ENCODE measurements at places on chromosomes 6 and 20. TPM values are rescaled to one million over a fixed set of nuclear protein-coding genes. Genes with fewer than 3 reads are reported as not detected.
A peak's percentile ranks its signal among the peaks of the same experiment; 100 is the strongest.

DNA sequence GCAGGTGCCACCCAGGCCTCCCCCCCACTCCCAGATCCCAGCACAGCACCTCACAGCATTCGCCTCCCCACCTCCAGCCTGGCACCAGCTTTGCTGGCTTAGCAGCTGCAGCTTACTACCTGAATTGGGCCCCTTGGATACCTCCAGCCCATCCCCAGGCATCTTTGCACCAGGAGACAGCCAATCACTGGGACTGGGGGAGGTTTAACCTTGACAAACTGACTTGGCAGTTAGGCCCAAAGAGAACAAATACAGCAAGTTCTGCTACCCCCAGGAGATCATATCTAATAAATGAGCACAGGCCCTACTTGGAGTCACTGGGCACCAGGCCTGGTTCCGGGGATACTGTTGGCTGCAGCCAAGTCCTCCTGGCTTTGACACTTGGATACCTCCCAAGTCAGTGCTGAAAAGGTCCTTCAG lies 8.8 kb downstream of the PDRG1 start:
- H3K27me3 ChIP-seq, result no peaks in the 10 kb centered on the region
- no peak overlapping the region for H3K27ac ChIP-seq
- no peak for DNase-seq
- H3K4me1 ChIP-seq, result no peaks in the 10 kb centered on the region
- no peak overlapping the region for H3K4me3 ChIP-seq

Gene VIP
- total RNA-seq, result not detected

Gene BPIFA1
- total RNA-seq, result 1.4 TPM

- no peak for DNase-seq
- no peaks in the 10 kb centered on the region for H3K36me3 ChIP-seq
- no peaks in the 10 kb centered on the region for H3K4me1 ChIP-seq
These were observed 35.3 kb upstream of the GFOD1 start for GRCh38 chr6:13522656-13523055.

DNA sequence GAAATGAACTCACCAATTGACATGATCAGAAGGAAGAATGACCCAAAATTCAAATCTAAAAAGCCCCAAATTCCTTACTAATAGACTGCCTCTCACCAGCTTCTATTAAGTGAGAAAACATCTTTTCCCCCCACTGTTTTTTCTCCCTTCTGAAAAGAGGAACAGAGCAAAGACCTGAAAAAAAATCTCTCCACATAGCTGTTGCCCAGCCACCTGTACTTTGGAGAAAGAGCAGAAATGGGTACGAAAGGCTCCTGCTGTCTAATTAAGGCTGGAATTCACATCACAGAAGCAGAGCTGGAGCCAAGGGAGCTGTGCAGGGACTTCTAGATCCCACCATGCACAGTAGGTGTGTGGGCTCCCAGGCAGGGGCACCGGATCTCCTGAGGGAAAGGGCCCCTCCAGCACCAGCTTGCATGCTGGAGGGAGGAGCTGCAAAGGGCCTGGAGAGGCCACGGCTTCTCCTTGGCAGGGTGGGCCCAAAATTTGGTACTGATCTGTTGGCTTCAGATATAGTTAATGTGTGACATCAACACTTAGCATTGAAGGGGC lies 73.2 kb upstream of the DUSP22 start:
- H3K36me3 ChIP-seq, result no peaks in the 10 kb centered on the region
- DNase-seq, result no peak
- no peaks in the 10 kb centered on the region for H3K27me3 ChIP-seq

GRCh38 chr6:128259730-128260685 lies 260.4 kb downstream of the PTPRK start:
- no peak overlapping the region for H3K4me3 ChIP-seq
- H3K27me3 ChIP-seq, result no peaks in the 10 kb centered on the region
- no peak overlapping the region for H3K27ac ChIP-seq
- no peaks in the 10 kb centered on the region for H3K36me3 ChIP-seq
- no peaks in the 10 kb centered on the region for H3K4me1 ChIP-seq
- DNase-seq, result no peak

GRCh38 chr6:142722012-142722411 lies 223.0 kb downstream of the HIVEP2 start:
- H3K27ac ChIP-seq, result no peak overlapping the region
- H3K36me3 ChIP-seq, result no peaks in the 10 kb centered on the region
- H3K4me3 ChIP-seq, result no peak overlapping the region
- DNase-seq, result no peak
- no peaks in the 10 kb centered on the region for H3K4me1 ChIP-seq
- no peaks in the 10 kb centered on the region for H3K27me3 ChIP-seq

GRCh38 chr20:58073945-58074856 lies 154.3 kb downstream of the ANKRD60 start:
- H3K36me3 ChIP-seq, result no peaks in the 10 kb centered on the region
- H3K27me3 ChIP-seq, result peaks cover 8% of the 10 kb centered on the region
- no peak overlapping the region for H3K4me3 ChIP-seq
- DNase-seq, result peak; percentile 32

Gene VGLL2
- not detected for total RNA-seq

Gene C6orf58
- total RNA-seq, result not detected

Gene CLPSL2
- total RNA-seq, result 1.0 TPM

DNA sequence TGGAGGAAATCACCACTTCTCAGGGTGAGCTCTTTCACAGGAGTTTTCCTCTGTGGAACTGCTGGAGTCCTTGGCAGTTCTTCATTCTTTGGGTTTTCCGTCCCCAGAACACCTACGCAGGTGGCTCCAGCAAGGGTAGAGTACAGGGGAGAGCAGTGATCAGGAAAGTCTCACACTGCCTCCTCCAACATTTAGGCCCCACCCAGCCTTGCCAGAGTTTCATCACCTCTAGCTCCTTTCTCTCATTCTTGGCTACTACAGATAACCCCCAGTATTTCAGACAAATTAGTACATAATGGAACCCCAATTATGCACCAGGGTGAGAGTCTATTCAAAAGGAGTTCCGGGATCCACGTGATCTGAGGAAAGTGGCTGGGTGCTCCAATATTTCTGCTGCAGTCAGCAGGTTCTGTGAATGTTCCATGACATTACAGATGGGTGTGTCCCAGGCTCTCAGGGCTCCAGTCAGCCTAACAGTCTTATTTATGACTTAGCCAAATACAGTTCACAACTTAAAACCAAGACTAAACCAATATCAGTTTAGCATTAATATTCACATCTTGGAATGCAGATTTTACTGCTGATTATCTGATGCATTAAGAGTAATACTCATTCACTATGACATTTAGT lies 44.6 kb downstream of the GPR63 start:
- no peak overlapping the region for H3K27ac ChIP-seq
- DNase-seq, result no peak
- H3K36me3 ChIP-seq, result no peaks in the 10 kb centered on the region
- peaks cover 3% of the 10 kb centered on the region for H3K4me1 ChIP-seq
- no peaks in the 10 kb centered on the region for H3K27me3 ChIP-seq
